ENCODE measurements at places on chromosomes 5 and 9. TPM values are rescaled to one million over a fixed set of nuclear protein-coding genes. Genes with fewer than 3 reads are reported as not detected.

The LCN12 gene
- total RNA-seq, result not detected

The NEUROG1 gene
- not detected for total RNA-seq

The IGIP gene
- total RNA-seq, result 5.7 TPM

The POLR1E gene
- total RNA-seq, result 23.2 TPM

The SLC1A1 gene
- 12.9 TPM for total RNA-seq

The SMIM33 gene
- not detected for total RNA-seq

The NUTM2F gene
- not detected for total RNA-seq

The INSL4 gene
- total RNA-seq, result not detected

The RNF14 gene
- total RNA-seq, result 49.9 TPM

The STPG3 gene
- total RNA-seq, result not detected

Data from placental pericyte (primary cell).